ENCODE measurements at places on chromosomes 4 and X.

DNA sequence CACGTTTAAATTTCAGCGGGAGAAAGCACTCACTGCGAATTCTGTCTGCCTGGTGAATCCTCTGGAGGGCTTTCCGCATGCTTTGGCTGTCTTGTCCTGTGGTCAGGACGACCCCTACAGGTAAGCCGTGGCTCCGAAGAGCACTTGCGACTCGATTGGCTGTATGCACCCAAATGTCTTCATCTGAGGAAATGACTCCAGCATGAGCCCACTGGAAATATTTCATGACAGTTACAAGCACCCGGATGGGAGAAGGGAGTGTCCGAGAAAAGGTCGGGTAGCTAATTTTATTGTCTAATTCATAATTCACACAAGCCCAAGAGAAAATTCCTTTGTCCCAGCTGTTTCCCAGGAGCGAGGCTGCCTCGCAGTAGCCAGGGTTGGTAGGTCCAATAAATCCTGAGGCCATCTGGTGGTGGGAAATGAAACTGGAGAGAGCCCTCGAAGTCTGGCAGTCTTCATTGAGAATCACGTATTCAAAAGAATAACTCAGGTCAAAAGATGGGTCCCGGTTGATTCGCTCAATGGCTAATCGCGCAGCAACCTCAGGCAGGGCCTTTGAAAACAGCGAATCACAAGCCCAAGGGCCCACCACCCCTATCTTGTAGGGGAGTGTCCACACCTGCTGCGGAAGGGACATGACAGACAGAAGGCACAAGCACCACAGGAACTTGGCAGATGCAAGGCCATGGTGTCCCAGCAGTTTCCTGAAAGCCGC, 6.6 kb downstream of the GUCY2F start:
- no peak for DNase-seq

- DNase-seq = no peak
These were observed 100.0 kb downstream of the SHISA3 start for GRCh38 chr4:42497142-42497910.

- DNase-seq = no peak
These were observed 54.3 kb downstream of the LRBA start for GRCh38 chr4:150960818-150961217.

DNA sequence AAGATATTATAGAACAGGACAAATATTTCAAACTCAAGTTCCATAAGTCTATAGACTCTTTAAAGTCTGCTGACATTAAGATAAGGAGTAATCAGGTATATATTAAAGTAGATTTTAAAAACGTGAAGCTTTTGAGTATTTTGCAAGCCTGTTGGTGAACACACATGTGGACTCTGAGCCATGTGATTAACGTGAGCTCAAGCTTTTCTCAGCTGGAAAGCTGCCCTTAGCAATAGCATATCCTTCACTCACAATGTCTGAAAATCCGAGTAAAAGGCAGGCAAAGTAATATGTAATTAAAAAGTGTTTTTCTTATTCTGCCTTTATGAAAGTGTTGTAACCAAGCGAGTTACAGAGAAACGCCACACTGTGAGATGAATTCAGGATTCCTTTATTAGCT, 140.5 kb upstream of the AADAT start:
- no peak for DNase-seq

DNA sequence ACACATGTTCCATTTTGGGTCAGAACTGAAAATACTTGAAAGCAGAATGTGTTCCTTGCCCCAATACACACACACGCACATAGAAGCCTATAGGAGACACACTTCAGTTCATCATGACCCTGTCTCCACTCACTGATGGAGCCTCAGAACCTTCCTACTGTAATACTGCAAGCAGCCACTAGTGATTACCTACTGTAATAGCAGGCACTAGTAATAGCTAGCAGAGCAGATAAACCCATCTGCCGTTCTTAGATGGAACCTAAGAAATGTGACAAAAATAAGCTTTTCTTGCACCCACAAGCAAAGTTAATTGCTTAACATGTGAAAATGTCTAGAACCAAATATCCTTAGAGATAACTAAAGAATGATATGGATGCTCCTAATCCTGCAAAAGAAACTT, 13.6 kb downstream of the AMTN start:
- DNase-seq = no peak
